ENCODE measurements at places on chromosomes 5 and 9.

DNA sequence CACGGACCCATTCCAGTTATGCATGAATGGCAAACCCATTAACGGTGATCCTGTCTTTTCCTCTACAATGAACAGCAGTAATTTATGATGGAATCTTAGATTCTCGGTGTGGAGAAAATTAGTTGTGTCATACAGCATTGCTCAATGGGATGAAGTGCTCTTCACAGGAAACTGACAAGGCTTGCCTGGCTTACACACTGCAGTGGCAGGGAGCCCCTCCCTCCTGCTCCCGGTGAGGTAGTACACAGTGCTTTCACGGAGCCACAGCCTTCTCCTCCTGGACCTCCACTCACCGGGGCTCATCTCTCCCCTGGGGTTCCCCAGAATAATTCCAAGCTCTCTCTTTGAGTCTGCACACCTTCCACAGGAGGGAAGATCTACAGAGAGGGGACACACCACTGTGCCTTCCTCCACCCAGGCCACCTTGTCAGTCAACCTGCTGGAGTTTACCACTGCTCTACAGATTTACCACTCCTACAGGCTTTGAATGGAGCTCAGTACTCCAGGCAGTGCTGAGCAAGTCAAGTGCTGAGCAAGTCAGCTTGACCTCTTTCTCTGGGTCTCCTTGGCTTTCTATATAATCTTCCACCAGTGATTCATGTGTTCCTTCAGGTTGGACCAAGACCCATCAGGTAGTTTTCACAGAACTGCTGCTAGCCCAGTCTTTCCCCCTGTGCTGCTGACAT, 59.1 kb upstream of the TBC1D2 start:
- no peak for DNase-seq

DNA sequence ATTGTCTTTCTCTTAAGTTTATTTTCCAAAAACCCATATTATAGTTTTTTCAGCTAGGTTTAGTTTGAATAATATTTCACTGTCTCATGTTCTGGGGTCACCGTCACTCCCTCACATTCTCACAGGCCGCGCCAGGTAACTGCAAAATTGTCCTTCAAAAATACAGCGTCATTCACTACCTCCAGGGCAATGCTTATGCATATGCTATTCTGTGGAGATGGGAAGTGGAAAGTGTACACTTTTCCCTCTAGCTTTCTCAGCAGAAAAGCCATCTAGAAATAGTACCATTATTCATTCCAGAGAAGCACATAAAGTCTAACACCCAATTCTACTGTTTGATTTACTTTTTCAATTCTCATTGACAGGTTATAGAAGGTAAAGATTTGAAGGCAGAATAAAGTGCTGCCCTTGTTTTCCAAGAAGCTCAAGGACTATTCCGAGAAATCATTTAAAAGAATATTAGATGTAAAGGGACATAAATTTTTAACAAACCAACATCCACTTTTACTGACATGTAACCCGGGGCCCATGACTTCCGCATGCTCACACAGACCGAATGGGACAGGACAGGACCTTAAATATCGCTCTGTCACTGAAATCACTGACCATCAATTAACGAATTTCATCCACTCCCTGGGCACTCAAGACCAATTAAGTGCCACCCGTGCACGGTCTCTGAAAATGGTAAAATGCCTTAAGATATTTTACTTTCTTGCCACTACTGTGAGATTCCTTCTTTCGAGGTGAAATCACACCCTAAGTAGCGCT, 720 bp downstream of the NUDT12 start:
- peak; percentile 1 for DNase-seq

GRCh38 chr5:172410662-172411483, 43.5 kb downstream of the SH3PXD2B start:
- no peak for DNase-seq

DNA sequence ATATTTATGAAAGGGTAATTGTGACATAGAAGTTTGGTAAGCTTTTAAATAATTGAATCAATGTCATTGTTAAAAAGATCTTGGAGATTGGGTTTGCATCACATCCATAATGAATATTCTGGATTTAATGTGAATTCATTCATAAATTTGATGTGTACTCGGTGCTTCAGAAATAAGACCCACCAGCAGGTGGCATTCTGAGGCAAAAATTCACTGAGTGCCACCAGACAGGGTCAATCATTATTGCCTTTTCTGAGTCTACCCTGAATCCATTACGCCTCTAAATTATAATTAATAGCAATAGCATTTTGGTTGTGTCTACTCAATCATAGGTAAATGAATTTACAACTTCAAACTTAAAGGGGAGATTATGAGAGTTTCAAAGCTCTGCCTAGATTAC, 1.0 kb downstream of the TRPC7 start:
- no peak for DNase-seq

DNA sequence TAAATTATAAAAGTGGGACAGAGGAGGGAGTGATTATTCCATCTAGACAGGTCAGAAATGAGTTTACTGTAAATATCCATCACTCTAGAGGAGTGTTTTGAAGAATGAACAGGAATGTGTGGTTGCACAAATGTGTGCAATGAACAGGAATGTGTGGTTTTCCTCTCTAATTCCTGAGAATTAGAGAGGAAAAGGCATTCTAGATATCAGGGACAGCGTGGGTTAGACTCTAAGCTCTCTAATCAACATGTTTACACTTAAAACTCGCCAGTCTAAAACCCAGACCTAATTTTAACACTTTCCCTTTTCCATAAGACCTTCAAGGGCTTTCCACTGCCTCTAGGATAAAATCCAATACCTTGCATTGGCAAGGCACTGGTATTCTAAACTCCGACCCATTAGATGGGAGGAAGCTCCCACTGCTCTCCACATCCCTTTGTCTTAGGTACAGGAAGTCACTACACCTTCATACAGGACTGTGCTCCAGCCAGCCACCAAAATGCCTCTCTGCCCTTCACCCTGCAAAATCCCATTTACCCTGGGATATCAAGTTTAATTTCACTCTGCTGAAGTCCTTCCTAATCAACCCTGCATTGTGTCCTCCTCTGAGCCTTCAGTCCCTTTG, 67.9 kb downstream of the NFIB start:
- no peak for DNase-seq

DNA sequence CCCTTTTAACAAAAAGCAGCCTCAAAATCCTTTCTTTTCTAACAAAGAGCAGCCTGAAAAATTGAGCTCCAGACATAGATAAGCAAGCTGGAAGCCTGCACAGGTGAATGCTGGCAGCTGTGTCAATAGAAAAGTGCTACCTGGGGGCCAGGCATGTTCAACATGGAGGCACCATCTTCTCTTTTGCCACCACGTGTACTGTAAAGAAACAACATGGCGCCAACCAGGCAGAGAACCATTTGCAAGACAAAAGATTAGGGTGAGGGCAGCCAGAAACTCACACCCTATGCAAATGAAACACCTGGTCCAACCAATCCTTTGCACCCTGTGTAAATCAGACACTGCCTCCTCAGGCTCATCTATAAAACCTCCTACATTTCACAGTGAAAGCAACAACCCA, 96.0 kb downstream of the ACTL7B start:
- peak; percentile 98 for DNase-seq

GRCh38 chr9:35318741-35319140, 156.9 kb downstream of the UNC13B start:
- DNase-seq = no peak

DNA sequence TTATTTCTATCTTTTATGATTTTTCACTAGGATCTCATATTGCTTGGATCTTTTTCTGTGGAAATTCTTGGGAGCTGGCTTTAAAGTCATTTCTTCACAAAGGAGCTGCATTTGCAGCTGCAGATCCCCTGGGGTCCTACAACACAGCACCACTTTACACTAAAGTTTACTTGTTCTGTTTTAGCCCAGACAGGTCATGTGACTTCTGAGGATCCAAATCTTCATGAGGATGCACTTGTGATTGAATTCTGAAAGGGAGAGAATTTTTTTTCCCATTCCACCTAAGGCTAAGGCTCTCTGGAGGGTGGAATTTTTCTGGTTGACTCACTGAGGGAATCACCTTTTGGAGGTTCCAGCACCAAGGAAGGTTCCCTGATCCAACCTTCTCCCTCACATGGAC, 43.4 kb downstream of the ACOT12 start:
- no peak for DNase-seq

GRCh38 chr9:16039988-16040761, 487.3 kb downstream of the CCDC171 start:
- DNase-seq = peak; percentile 65

GRCh38 chr5:88540471-88541115, 271.9 kb upstream of the TMEM161B start:
- no peak for DNase-seq

GRCh38 chr9:84556556-84556955, 113.0 kb upstream of the NTRK2 start:
- DNase-seq = no peak

DNA sequence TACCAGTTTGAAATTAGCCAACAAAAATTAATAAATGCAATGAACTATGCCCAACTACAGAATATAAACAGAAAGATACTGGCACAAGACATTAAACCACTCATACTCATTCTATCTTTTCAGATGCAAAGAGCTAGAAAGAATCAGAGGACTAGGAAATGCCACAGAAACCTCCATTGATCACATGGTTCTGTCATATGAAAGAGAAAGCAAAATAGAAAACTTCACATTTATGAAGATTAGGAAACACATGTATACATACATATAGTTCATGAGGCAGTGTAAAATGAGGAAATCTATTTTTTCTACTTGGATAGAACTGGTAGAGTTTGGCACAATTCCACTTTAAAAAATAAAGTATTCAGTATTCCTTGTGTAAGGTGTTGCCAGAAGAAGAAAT, 275.1 kb upstream of the PTGER4 start:
- DNase-seq = no peak

DNA sequence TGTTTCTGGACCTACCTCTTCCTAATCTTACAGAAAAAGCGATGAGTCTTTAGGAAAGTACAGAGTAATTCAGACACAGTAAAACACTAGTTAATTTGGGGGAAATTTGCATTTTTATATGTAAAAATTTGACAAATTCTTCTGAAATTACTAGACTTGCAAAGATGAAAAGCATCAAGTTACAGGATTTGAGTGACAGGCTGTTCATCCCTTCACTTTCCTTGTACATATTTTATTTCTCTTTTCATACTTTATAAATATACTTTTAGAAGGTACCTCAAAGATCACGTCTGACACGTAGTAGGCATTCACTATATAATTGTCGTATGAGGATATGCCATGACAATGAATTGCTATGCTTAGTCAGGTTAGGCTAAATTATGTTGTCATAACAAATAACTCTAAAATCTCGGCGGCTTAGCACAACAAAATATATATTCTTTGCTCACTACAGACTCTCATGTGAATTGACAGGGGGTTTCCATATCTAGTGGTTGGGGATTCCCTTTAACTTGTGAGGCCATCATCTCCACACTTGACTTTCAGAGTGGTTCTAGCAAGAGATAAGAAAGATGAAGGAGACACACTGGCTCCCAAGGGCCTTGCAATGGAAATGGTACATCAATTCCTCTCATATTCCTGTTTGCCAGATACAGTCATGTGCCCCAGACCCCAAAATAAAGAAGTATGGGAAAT, 154.1 kb upstream of the TUT7 start:
- DNase-seq = no peak

GRCh38 chr9:127210851-127211730, 53.5 kb upstream of the GARNL3 start:
- DNase-seq = no peak

DNA sequence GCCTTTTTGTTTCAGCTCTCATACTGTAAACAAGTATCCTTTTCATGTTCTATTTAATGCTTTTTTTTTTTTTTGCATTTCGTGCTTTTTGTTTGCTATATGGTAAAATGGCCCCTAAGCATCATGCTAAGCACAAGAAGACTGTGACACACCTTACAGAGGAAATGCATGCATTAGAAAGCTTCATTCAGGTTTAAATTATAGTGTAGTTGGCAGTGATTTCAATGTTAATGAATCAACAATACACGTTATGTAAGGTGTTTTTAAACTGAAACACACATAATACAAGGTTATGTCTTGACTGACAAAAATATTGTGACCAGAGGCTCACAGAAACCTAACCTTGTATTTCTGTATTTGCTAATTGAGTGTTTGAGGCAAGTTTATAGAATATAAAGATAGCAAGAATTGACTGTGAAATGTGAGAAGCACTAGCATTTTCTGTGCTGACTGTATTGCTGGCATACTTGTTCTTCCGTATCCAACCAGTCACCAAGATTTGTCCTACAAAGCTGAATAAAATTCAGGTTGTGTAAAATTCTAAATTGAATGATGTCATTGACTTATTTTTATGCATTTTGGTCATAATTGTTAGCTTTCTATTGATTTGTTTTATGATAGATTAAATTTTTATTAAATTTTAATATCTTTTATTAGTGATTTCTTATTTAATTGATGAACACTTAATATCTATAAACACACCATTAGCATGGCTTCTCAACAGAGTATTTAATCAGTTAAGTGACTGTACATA, 4.1 kb downstream of the CFAP95 start:
- DNase-seq = no peak

DNA sequence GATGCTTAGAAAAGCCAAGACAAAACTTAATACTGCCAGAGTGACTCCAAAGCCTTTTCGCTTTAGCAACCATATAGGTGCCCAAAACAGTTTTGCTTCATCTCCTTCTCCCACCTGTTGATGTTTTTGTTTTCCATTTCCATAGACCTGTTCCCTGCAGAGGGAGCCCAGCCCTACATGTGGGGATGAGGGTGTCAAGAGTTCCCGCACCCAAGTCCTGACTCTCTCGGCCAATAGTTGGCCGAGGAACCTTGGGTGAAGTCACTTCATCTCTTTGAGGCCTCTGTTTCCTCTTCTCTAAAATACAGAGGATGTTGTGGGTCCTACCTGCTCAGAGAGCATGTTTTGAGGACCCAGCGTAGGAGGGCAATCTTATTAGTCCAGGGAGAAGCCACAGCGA, 38.5 kb upstream of the LCP2 start:
- DNase-seq = no peak

DNA sequence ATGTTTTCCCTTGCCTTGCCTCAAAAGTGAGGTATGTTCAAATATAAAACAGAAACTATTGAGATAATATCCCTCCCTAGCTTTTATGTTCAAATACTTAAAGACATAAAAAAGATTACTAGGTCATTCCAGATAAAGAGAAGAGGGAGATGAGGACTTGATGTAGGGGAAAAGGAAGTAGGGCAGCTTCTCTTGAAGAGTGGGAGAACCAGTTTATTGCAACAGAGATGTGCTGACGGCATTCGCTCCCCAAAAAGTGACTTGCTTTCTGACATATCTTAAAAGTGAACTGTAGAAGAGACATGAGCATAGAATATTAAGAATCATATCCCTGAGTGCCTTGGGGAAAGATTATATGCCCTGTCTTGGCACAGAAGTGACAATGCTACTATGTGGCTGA, 330.2 kb upstream of the NREP start:
- no peak for DNase-seq

DNA sequence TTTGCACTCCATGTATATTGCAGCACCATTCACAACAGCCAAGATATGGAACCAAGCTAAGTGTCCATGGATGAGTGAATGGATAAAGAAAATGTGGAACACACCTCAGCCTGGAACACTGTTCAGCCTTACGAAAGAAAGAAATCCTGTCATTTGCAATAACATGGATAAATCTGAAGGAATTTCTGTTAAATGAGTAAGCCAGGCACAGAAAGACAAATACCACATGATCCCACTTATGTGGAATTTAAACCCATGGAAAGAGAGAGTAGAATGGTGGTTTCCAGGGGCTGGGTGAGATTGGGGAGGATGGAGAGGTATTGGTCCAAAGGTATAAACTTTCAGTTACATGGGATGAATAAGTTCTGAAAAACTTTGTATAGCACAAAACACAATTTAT, 228.9 kb upstream of the CD180 start:
- DNase-seq = no peak

Data from NCI-H146 (cell line).